Right renal pelvis (tissue), 4 donors: ENCODE measurements at places on chromosomes 7 and 10.

- DNase-seq = no peak
Observed at GRCh38 chr7:158399762-158400161, 187.9 kb downstream of the PTPRN2 start.

- no peak for DNase-seq
Observed at GRCh38 chr10:8352171-8353075, 297.9 kb downstream of the GATA3 start.

- no peak for DNase-seq
Observed at GRCh38 chr10:59279476-59279875, 82.9 kb downstream of the FAM13C start.

DNA sequence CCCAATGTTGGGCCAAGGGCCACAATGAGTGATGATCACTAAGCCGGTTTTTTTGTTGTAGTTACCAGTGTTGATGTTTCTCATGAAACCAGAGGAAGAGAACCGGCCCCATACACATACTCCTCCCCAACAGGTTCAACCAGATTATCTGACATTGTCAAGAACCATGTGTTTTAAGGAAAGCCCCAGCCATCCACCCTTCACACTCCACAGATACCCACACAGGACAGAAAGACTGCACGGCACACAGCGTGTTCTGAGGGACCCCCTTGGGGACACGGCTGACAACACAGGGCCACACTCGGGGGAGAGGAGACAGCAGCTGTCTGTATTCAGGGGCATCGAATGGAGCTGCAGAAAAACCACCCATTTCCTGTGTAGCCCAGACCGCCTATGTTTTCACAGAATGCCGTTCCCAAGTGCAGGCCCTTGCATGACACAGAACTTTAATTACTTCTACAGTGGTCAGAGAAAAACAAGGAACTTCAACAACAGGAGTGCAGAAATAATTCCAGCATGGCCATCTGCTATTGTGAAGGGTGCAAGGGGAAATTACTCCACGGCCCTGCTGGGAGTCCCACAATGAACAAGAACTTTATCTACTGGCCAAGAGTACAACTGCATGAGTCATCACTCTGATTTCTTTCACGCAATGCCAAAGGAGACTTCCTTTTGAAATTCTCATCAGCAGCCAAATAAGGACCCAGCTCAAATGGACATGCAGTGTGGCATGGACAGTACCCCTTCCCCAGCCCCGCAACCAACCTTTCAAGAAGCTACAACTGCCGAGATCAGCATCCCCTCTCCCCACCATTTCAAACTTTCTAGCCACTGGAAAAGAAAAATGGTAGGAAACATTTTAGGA lies 2.3 kb downstream of the KLF6 start:
- DNase-seq = peak; percentile 29

- DNase-seq = no peak
Observed at GRCh38 chr10:70306886-70307520, 23.2 kb upstream of the NPFFR1 start.

DNA sequence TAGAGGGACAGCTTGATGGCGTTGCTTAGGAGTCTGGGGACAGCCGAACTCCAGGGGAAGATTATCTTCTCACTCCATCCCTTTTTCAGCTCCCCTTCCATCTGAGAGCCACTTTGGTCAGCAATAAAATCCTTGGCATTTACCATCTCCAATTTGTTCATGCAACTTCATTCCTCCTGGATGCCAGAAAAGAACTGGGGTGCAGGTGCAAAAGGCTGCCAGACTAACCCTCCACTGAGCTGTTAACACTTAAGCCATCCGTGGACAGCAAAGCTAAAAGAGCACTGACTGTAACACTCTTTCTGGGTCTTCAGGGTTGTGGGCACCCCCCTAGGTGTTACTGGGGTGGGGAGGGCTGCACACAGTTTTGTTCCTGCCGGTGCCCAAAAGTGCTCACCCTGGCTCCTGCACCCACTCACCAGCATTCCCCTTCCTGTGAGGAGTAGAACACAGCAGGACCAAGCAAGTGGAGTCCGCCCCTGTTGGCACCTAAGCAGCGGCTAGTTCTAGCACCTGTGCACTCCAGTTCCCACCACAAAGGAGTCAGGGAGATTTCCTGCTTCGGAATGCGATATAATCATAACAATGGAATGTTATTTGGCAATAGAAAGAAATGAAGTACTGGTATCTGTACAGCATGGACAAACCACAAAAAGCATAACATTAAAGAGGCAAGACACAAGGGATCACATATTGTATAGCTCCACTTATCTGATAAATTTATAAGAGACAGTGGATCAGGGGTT lies 95.1 kb downstream of the NPY start:
- no peak for DNase-seq

- peak; percentile 75 for DNase-seq
Observed at GRCh38 chr7:561631-562373, 42.2 kb upstream of the PDGFA start.

DNA sequence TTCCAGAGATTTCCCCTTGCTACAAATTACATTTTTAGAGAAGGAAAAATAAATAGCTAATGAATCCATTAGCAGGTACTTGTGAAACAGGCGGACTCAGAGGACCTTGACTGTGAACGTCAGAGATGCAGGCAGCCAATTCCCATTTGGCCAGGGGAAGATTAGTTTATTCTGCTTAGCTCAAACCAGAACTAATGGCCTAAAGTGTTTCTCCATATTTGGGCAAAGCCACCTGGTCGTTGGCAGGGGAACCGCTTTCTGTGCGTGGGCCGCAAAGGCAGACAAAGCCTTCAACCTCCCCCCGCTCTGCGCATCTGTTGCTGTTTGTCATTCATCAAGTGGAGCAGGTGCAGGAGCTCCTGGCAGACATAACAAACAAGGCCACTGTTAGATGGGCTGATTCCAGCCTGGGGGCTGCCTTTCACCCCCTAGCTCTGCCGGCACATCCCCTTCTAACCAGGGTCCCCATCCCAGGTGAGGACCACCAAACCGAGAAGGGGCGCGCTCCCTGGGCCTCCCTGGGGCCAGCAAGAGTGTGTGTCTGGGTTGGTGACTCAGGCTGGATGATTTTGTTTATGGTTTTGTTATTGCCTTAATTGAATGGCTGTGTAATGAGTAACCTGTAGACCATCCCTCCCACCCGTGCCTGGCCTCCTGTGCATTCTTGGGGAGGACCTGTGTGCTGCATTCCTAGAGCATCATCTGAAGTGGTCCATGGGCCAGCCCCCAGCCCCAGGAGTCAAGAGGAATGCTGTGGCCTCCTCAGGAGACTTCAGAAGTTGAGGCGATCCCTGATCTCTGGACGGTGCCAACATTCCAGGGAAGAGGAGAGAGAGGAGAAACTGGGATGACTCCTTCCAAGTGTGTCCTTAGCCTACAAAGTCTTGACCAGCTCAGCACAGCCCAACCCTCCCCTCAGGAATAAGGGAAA lies 14.5 kb upstream of the CPA1 start:
- no peak for DNase-seq

- DNase-seq = no peak
Observed at GRCh38 chr10:92003258-92003657, 79.7 kb downstream of the BTAF1 start.

GRCh38 chr7:44309271-44310091 lies 15.9 kb downstream of the CAMK2B start:
- DNase-seq = peak; percentile 53
